ENCODE measurements at places on chromosomes 11 and 22.

GRCh38 chr22:27381552-27381951 lies 420.0 kb downstream of the MN1 start:
- H3K27me3 ChIP-seq, result no peaks in the 10 kb centered on the region
- H3K27ac ChIP-seq, result no peak overlapping the region
- H3K4me1 ChIP-seq, result no peaks in the 10 kb centered on the region
- H3K36me3 ChIP-seq, result no peaks in the 10 kb centered on the region
- no peak overlapping the region for H3K4me3 ChIP-seq
- DNase-seq, result no peak

- H3K4me3 ChIP-seq, result no peak overlapping the region
- peaks cover 16% of the 10 kb centered on the region for H3K27me3 ChIP-seq
- no peak overlapping the region for H3K27ac ChIP-seq
- H3K36me3 ChIP-seq, result no peaks in the 10 kb centered on the region
- no peak for DNase-seq
- H3K4me1 ChIP-seq, result no peaks in the 10 kb centered on the region
Observed at GRCh38 chr11:102513869-102514268, 16.7 kb downstream of the MMP7 start.

DNA sequence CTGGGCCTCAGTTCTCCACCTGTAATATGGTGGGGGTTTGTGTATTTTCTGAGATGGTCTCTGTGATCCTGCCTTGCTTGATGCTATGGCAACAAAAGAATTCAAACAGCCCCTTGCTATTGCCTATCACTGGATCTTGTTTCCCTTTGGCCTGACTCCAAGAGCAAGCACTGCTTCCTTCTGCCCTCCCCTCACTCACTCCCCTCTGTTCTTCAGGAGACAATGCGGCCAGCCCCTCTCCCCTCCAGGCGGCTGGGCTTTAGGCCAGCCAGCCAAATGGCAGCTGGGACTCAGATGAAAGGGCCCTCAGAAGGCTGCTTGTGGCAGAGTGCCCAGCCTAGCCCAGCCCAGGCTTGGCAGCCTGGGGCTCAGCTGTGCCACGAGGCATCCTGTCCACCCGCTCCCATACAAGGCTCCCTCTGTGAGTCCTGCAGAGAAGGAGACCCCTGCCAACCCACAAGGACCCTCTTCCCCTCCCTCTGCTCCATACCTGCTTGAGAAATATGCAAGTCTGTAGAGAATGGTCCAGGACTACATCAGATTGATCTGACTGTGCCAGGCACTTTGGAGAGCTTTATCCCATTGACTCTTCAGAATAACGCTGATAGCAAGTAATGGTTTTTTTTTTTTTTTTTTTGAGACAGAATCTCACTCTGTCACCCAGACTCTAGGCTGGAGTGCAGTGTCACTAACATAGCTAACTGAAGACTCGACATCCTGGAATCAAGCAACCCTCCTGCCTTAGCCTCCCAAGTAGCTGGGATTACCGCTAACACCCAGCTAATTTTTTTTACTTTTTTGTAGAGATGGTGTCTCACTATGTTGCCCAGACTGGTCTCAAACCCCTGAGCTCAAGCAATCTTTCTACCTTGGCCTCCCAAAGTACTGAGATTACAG lies 7.6 kb upstream of the KCTD14 start:
- no peaks in the 10 kb centered on the region for H3K4me1 ChIP-seq
- H3K27ac ChIP-seq, result no peak overlapping the region
- H3K4me3 ChIP-seq, result no peak overlapping the region

GRCh38 chr11:70844387-70844786 lies 408.0 kb downstream of the SHANK2 start:
- H3K4me1 ChIP-seq, result no peaks in the 10 kb centered on the region
- no peaks in the 10 kb centered on the region for H3K36me3 ChIP-seq
- no peak for DNase-seq
- H3K27me3 ChIP-seq, result no peaks in the 10 kb centered on the region
- H3K27ac ChIP-seq, result no peak overlapping the region

Data from activated T-helper 2 cell treated with anti-CD3 and anti-CD28 coated beads, Interferon-gamma antibody, Interleukin-2, Interleukin-4, amounts not matched to agents 10 μg/mL and 5 μg/mL and 100 μg/mL, durations not matched to agents 14 hours and 24 hours and 36 hours (primary cell).